ENCODE measurements at places on chromosomes 5 and 9. TPM values are rescaled to one million over a fixed set of nuclear protein-coding genes. Genes with fewer than 3 reads are reported as not detected.

Gene PTGDS
- 59.4 TPM for total RNA-seq

Gene S1PR3
- 16.3 TPM for total RNA-seq

Gene ARSB
- 5.4 TPM for total RNA-seq

Gene FOCAD
- 32.0 TPM for total RNA-seq

- DNase-seq, result no peak
Measured at GRCh38 chr9:71990466-71990865, 69.9 kb downstream of the C9orf57 start.

Gene PCAT7
- total RNA-seq, result 4.4 TPM

Gene SLC1A3
- total RNA-seq, result 10.5 TPM

DNA sequence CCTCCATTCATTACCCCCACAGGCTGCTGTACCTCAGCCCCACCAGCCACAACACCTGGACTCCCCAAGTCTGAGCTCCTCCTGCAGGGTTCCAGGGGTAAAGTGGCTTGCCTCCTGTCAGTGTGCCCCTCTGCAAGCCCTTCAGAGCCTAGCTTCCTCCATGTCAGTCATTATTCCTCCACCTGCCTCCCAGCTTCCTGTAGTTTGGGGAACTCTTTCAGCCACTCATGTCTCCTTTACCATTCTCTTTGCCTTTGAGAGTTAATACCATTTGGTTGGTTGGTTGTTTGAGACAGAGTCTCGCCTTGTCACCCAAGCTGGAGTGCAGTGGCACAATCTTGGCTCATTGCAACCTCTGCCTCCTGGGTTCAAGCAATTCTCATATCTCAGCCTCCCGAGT, 36.2 kb downstream of the IRF1 start:
- no peak for DNase-seq

- no peak for DNase-seq
Measured at GRCh38 chr9:114276908-114277821, 45.7 kb upstream of the ORM1 start.

Gene TLX3
- not detected for total RNA-seq

GRCh38 chr9:86396412-86396811, 42.2 kb upstream of the TUT7 start:
- DNase-seq, result no peak

DNA sequence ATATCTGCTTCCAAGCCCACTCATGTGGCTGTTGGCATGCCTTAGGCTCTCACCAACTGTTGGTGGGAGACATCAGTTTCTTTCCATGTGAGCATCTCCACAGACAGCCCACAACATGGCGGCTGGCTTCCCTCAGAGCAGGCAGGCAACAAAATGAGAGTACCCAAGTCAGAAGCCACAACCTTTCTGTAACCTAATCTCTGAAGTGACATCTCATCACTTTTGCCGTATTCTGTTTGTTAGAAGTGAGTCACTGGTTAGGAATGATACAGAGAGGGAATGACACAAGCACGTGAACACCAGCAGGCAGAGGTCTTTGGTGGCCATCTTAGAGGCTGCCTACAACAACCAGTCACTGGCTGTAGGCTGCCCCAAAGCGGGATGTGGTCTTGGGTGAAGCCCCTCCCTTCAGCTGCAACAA, 88.6 kb upstream of the RASGRF2 start:
- DNase-seq, result no peak

Gene DDX4
- total RNA-seq, result not detected

Gene MOCS2
- 51.3 TPM for total RNA-seq

Gene CYLC2
- total RNA-seq, result not detected

- no peak for DNase-seq
Measured at GRCh38 chr9:73216100-73216499, 64.4 kb downstream of the ANXA1 start.

DNA sequence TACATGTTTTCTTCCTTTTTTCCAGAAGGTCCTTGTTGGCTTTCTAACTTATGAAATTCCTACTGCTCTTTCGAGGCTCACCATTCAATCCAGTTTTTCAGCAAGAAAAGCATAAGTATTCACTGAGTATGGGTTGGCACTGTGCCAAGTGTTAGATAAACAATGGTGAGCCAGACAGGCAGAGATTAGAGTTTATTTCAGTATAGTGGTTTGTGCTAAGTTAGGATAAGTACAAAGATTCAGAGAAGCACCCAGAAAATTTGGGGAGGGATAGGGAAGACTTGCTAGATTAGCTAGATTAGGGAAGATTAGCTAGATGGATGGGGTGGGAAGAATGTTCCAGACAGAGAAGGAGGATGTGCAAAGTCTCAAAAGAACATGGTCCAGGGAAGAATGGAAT, 122.9 kb downstream of the OXCT1 start:
- DNase-seq, result no peak

Gene CAMSAP1
- total RNA-seq, result 86.6 TPM

- no peak for DNase-seq
Measured at GRCh38 chr9:79542735-79543620, 28.8 kb upstream of the TLE4 start.

Gene PCDHB13
- 6.5 TPM for total RNA-seq

GRCh38 chr9:74645007-74645639, 148.0 kb downstream of the RORB start:
- DNase-seq, result no peak

GRCh38 chr5:68169903-68170302, 45.7 kb upstream of the PIK3R1 start:
- no peak for DNase-seq

DNA sequence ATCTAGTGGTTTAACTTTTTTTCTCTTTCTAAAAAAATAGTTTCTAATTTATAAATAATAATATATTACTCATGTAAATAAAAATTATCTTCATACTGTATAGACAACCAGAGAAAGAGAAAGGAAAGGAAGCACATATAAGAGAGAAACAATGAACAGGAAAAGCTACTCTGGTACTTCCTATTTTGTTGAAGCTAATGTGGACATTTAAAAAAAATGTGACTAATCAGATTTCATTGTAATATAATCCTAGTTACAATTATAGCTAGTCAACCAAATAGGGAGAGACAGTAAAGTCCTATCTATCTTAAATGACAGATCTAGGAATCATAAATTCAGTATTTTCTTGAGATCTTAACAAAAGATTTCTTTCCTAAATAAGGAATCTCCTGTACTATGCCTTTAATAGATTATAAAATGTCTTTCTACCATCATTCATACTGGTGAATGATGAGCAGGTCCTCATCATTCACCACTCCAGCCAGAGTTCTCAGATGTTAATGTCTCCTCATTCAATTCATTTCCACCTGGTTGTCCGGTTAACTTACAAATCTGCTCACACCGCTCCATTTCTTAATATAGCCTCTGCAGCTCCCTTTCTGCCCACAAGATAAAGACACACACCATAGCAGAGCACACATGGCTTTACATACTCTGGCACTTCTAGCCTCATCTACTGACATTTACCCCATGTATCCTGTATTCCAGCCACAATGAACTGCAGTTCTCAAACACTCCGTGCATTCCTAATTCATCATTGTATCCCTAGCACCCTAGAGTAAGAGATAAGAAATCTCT, 30.9 kb downstream of the ZFR start:
- no peak for DNase-seq

Gene PCDHA8
- total RNA-seq, result 0.17 TPM

GRCh38 chr5:124297826-124298225, 448.6 kb downstream of the ZNF608 start:
- DNase-seq, result peak; percentile 7

Gene RASGEF1C
- total RNA-seq, result 0.09 TPM

Gene CCL19
- not detected for total RNA-seq

Gene MCIDAS
- total RNA-seq, result not detected

- peak; percentile 85 for DNase-seq
Measured at GRCh38 chr9:110183208-110184145, 24.5 kb downstream of the C9orf152 start.

DNA sequence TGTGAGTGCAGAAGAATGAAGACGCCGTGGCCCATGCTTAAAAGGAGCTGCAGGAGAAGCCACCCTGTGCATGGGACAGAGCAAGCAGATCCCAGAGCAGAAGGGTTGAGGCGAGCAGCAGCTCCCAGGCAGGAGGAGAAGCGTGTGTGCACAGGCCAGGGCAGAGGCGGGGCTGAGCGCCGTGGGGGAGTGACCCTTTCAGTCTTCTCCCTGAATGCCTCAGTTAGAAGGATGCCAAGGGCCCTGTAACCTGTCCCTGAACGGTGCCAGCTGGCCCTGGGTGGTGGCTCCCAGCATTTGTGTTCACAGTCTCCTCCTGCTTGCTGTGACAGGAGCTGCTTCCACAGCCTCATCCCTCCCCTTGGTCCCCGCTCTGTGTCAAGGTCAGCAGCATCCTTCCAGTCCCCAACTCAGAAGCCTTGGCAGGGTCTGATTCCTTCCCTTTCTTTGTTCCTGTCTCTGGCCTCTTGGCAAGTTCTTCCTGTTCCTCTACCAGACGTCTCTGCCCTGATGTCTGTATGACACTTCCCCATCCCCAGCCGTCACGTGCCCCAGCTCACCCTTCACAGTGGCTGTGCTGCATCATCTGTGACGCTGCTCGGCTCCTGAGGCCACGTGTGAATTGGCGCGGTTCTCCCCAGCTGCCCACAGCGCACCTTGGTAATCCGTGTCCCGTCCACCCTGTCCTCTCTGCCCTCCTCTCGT, 5.2 kb downstream of the EXOC3 start:
- DNase-seq, result no peak

- DNase-seq, result no peak
Measured at GRCh38 chr9:113350937-113351336, 1.6 kb downstream of the BSPRY start.

Gene PCDHA1
- total RNA-seq, result 0.85 TPM

GRCh38 chr5:122816756-122817155, 28.7 kb upstream of the SNX24 start:
- DNase-seq, result no peak

DNA sequence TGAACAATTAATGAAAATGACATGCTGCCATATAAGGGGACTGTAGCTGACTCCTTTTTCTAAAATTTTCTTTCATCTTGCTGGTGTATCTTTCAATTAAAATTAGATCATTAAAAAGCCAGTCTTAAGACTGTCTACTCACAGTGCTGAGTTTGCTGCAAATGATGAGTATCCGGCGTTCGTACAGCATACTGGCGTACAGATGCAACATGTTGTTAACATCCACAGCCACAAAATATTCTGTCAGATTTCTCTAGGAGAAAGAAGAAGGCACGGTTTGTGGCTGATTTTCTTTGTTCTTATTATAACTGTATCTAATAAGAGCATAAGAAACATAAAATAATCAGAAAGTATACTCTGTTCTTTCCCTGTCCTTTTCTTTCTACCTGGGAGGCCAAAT, 278.1 kb downstream of the DENND1A start:
- no peak for DNase-seq

- DNase-seq, result no peak
Measured at GRCh38 chr5:96288845-96289185, 144.2 kb downstream of the PCSK1 start.

GRCh38 chr9:121744687-121745395, 93.4 kb downstream of the DAB2IP start:
- no peak for DNase-seq

GRCh38 chr9:84166891-84167290, 173.7 kb downstream of the SLC28A3 start:
- DNase-seq, result no peak

Gene TMEM174
- not detected for total RNA-seq

DNA sequence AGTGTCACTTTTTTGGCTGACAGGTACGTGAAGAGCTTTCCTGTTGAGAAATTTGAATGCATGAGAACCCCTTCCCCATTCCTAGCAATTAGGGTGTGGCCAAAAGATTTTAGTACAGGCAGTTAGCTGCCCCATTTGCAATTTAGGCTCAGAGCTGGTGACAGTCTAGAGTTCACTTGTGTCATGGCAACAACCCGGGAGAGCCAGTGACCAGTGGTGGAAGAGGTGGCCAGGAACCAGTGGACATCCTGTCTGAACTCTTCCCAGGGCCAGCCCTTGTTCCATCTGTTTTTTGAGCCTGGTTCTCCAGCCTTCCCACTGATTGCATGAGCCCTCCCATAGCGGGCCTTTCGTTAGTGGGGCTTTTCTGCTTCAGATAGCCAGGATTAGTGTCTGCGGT, 2.5 kb upstream of the NEUROG1 start:
- no peak for DNase-seq

Gene CSF2
- not detected for total RNA-seq

Gene DAB2
- 15.6 TPM for total RNA-seq

DNA sequence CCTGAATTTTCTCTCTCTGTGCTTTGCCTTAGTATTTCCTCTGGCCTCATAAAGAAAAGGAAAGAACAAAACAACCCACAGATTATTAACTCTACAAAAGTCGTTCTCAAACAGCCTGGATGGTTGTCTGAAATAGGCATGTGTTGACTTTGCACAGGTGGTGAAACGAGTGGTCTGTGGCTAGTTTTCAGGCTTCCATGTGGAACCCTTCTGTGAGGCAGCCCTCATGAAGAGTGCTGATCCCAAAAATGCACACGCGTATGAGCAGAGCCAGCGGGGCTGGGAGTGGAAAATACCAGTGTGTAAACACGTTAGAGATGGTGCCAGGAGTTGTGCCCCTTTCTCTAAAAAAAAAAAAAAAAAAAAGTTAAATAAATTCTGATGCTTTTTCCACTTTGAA, 4.9 kb upstream of the PSAT1 start:
- no peak for DNase-seq

- no peak for DNase-seq
Measured at GRCh38 chr5:154189256-154189818, 1.2 kb upstream of the GALNT10 start.

GRCh38 chr5:86332851-86333250, 284.9 kb upstream of the COX7C start:
- DNase-seq, result no peak

DNA sequence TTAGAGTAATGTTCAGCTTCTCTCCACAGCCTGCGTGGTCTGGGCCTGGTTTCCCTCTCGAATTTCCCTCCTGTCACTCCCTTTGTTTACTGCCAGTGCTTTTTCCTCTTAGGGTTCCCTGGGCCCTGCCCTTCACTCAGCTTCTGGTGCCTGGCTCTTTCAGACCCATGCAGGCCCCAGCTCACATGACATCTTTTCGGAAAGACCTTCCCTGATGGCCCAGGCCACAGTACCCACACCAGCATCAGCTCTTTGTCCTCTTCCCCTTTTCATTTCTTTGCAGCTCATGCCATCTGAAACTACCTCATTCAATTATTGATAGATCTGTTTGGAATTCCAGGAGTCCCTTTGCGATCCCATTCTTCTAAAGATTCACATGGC, 68.1 kb upstream of the ABL1 start:
- DNase-seq, result no peak

Gene DPP7
- total RNA-seq, result 235 TPM

- no peak for DNase-seq
Measured at GRCh38 chr5:56686337-56687195, 128.8 kb upstream of the MAP3K1 start.

DNA sequence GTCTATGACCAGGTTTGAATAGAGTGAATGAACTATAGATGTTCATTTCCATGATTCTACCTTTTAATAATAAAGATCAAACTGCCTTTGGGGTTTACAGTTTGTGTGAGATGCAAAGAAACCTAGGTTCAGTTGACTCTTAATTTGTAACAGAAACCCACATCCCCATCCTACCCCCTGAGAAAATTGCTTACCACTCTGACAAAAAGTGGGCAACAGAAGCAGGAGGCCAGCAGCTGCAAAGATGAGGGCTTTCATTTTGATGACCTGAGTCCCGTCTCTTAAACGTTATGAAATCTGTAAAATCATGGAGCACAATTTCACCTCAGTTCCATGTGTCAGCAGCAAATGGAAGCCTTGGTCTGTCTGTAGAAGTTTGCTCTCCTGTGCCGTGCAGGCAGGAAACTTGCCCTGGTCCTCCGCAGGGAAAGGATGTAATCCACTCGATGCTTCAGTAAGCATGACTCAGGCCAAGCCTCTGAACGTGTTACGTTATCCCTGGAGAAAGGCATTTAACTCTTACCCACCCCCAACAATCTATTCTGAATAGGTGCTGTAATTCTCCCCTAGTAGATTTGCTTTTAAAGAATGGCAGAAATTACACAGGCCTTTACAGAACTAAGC, at the start of gene F2RL2:
Gene F2RL2, minus strand, starts transcription at position 431 of the 624 bp plus-strand sequence. Its CDS starts 173 bp downstream, at position 258.
- no peak for DNase-seq

Data from prostate gland (tissue), 2 donors.